ENCODE measurements at places on chromosomes 7 and 10. TPM values are rescaled to one million over a fixed set of nuclear protein-coding genes. Genes with fewer than 3 reads are reported as not detected.

The WDR86 gene
- 12.8 TPM for total RNA-seq

The BTBD16 gene
- 0.62 TPM for total RNA-seq

The HDAC9 gene
- total RNA-seq, result 8.3 TPM

The PDE6C gene
- total RNA-seq, result not detected

The CCL26 gene
- total RNA-seq, result not detected

The GPR85 gene
- total RNA-seq, result 0.50 TPM

The PRLHR gene
- not detected for total RNA-seq

The STOX1 gene
- 9.2 TPM for total RNA-seq

The NPSR1 gene
- total RNA-seq, result not detected

The SCIN gene
- 7.6 TPM for total RNA-seq

The MGMT gene
- 50.4 TPM for total RNA-seq

The ZNF716 gene
- not detected for total RNA-seq

The STAG3 gene
- 1.8 TPM for total RNA-seq

The CTAGE4 gene
- total RNA-seq, result 2.0 TPM

GRCh38 chr7:105521027-105521716 lies 899 bp downstream of the PUS7 start:
- DNase-seq, result peak; percentile 52

DNA sequence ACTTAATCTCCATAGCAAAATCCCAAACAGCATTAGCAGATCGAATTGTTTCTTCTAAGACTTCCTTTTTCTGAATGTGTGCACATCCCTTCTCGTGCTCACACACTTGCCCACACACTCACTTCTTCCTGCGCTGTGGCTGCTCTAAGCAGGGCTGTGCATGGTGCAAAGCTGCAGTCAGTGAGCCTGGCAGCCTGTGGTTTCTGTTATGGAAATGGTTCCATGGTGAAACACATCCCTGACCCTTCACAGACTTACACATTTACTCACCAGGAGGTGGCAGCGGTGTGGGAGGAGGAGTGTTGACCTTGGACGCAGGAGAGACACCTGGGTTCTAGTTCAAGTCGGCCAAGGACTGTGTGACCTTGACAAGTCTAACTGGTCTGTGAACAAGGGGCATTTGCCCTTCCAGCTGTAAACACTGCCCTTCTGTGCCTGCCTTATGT lies 24.9 kb downstream of the MTURN start:
- DNase-seq, result no peak

DNA sequence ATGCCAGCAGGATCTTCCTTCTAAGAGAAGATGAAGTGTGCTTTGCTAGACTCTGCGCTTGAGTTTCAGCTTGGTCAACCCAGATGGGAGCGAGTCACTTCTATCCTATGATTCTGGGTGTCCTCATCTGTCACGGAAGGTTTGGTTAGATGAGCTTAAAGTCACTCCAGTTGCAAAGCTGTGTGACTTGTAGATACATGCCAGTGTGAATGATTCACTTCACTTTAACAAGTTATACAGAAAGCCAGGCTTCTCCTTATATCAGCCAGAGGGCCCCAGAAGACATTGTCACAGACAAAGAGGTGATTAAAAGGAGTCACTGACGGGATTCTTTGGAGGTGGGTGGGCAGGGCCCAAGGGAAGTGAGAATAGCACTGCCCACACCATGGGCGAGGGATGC lies 122.6 kb upstream of the PFKP start:
- DNase-seq, result no peak

GRCh38 chr7:131173145-131173890 lies 154.4 kb upstream of the MKLN1 start:
- DNase-seq, result no peak

GRCh38 chr10:30973737-30974136 lies 57.9 kb downstream of the ZNF438 start:
- no peak for DNase-seq

DNA sequence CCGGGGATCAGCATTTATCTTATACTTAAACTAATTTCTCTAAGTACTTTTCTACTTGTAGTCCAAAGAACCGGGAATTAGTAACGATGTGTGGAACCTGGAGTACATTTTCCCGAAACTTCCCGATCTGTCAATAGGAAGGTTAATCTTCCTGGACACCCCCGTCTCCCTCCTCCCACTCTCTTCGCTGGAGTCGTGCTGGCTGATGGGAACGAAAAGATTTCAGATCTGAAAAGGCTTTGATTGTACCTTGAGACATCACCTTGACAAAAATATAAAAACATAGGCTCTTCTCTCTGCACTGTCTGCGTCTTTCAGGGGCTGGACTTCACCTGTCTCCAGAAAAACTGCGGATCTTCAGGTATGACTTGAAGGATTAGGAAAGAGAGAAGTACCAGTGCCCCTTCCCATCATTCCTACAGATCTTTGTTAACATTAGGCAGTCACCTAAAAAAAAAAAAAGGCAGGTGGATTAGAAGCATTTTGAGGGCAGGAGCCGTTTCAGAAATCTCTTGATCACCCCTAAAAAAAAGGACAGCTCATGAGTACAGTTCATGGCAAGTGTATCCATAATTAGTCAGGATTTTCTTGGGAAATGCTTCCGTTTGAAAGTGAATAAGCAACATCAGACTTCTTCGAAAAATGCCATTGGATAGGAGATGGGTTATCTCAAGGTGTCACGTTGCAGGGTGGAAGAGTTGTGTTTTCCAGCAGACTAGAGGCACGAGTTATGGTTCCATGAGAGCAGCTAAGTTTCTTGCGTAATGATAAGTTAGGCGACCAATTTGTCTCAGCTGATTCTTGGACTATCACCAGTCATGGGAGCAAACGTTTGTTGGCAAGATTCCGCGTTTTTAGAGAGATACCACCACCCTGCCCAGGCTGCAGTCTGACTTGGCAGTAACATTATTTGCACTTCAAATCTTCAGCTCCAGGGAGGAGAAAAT lies 7.8 kb upstream of the BAMBI start:
- no peak for DNase-seq

DNA sequence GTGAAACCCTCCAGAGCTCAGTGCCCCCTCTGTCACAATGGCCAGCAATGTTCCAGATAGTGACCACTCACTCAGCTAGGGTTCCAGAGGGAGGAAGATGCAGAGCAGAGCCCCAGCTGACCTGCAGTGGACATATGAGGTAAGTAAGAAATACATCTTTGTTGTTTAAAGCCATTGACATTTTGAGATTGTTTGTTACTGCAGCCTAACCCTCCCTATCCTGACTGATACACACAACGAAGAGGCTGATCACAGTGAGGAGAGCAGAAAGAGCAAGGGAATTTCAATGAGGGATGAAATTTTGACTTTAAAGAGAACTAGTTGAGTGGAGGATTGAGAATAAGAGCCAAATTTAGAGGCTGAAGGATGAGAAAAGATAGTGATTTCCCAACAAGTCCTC lies 51.3 kb upstream of the LRGUK start:
- no peak for DNase-seq

DNA sequence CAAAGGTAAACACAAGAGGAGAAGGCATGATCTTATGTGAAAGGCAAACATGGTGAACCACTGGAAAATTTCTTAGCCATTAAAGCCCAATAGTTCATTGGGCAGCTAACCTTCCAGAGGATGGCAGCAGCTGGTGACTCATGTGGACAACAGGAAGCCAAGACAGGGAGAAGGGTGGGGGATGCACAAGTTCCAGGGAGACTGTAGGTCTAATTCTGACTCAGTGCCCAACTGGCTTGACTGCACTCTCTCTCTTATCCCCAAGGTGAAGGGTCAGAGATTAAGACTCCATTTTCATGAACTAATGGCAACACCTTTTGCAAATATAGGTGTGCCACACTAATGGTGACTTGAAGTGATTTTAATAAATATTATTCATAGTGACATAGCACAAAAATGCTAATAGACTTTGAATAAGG lies 47.9 kb upstream of the SLC35B4 start:
- DNase-seq, result no peak

- no peak for DNase-seq
Measured at GRCh38 chr10:5387169-5387568, 17.5 kb downstream of the TUBAL3 start.

DNA sequence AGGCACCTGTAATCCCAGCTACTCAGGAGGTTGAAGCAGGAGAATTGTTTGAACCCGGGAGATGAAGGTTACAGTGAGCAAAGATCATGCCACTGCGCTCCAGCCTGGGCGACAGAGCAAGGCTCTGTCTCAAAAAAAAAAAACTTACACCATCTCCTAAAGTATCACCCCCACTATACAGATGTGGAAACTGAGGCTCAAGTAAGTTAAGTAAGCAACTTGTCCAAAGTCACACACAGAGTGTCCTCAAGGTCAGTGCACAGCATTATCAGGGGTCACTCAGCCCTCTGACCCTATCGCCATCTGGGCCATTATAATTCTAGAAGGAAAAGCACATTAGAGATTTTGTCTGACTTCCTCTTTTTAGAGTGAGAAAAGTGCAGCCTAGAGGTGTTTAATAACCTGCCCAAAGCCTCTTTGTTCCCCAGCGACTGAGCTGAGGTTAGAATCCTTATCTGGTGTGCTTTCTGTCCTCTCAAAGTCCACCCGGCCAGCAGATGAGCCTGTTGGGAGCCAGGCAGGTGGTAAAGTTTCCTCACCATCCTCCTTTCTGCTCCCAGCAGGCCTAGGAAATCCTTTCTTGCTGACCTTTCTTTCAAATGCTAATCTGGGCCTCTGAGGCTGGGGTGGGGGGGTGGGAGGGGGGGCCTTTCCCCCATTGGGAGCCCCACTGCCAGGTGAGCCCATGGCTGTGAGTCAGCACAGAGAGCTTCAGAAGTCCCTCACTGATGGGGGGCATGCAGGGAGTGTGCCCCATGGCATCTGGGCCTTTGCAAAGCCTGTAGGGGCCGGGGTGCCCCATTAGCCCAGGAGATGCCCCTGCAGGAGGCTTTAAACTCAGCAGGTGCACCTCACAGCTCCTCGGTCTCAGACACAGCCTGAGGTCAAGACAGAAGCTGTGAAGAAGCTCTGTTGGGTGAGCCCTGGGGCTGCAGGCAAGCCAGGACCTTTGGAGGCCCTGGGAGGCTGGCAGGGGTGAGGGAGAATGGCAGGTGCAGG lies 12.0 kb upstream of the KCNMA1 start:
- DNase-seq, result no peak

DNA sequence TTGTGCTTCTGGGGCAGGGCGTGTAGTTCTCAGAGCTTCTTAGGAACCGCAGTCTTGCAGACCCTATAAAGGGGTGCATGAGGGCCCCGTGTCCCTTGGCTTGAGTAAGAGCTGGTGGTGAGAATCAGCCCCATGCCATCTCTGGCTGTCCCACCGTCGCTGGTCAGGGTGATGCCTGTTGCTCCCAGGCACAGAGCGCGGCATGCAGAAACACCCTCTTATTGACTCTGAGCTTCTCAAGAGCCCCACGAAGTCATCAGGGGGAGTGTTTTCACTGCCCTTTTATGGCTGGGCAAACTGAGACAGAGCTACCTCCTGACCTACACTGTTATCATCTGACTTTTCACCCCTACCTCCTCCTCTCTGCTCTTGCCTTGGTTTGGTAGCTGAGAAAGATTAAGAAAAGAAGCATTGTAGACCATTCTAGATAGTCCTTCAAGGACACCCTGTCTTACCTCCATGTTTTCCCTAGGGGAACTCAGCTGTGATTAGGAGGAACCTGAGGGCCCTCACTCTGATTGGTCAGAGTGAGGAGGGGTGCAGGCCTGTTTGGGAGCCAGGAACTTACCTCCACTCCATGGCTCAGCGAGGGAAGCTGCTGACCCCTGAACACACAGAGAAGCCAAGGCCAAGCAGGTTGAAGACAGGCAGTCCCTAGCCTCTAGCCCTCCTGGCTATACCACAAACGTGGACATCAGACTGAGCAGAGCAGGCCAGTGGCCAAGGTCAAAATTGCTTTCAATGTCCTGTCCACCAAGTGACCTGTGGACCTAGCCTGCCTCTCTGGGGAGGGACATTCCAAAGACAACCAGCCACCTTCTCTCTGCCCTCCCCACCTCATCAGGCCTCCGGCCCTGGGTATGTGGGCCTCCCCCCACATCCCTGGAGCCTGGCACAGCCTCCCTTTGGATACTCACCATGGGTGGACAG lies 17.6 kb downstream of the UNC5B start:
- DNase-seq, result no peak

- no peak for DNase-seq
Measured at GRCh38 chr7:155466814-155467733, 9.1 kb downstream of the EN2 start.

- no peak for DNase-seq
Measured at GRCh38 chr7:5477126-5477525, 53.5 kb upstream of the TNRC18 start.

DNA sequence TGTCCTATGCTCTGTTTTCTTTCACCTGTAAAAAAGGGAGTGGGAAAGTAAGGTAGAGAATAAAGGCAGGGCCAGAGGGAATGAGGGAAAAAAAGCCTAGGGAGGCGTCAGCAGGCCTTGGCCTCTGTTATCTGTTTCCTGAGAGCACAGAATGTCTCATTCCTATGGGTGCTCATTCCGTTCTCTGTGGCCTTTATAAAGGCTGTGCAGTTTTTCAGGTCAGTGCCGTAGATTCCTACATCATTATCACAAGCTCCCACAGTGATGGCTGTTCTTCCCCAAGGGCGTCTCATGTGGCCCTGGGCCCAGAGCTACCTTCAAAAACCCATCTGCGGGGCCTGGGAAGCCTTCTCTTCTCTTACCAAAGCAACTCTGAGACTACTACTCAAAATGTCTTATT lies 16.7 kb upstream of the AKR1B10 start:
- DNase-seq, result no peak

DNA sequence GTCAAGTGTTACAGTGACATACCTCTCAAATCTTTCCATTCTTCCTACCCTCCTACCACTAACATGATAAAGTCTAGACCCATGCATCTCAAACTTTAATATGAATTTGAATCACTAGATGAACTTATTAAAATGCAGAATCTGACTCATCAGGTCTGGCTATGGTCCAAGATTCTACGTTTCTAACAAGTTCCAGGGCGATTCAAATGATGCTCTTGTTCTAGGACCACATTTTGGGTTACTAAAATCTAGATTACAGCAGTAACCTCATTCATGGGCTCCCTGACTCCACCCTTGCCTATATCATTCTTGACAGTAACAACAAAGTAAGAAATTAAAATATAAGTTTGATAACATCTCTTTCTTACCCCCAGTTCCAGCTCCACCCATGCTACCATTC lies 124.8 kb upstream of the LSM8 start:
- no peak for DNase-seq

GRCh38 chr10:116631871-116632295 lies 11.1 kb downstream of the PNLIPRP2 start:
- DNase-seq, result no peak

DNA sequence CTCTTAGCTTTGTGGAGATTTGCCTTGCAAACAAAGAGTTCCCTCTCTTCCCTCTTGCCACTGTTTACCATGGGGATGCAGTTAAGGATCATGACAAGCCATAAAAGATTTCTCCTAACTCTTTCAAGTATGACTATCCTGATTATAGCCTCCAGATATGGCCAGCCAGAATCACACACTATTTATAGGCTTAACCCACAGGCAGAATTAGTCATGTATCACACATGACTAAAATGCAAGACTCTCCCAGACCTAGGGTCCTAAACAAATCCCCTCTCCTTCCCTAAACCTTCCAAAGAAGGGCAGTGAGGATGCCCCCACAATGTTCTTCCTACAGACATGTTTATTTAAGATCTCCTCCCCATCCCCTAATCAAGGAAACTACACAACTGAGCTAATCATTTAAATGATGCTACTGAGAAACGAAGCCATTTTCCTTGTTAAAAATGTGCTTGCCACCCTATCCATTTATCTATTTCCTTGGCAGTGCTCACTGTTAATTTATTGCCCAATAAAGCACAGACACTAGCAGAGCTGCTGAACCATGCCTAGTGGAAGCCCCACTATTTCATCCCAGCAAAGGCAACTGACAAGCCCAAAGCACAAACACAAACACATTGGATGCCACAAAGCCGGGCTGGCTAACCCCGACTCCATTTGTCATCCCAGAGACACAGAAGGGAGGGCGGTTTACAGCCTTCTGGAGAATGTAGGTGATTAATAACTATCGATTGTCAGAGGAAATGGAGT lies 363.4 kb downstream of the KCNMA1 start:
- no peak for DNase-seq

- no peak for DNase-seq
Measured at GRCh38 chr10:7275761-7276440, 134.9 kb downstream of the SFMBT2 start.
